Lower leg skin (tissue), 4 donors: ENCODE measurements at places on chromosomes 7 and 10. TPM values are rescaled to one million over a fixed set of nuclear protein-coding genes. Genes with fewer than 3 reads are reported as not detected.

SEMA3D gene
- total RNA-seq: 2.7 TPM

PNLIPRP1 gene
- not detected for total RNA-seq

SFRP4 gene
- 0.15 TPM for total RNA-seq

CHRM2 gene
- total RNA-seq: not detected

PITX3 gene
- total RNA-seq: not detected

PON2 gene
- 81.1 TPM for total RNA-seq

GPRIN2 gene
- 118 TPM for total RNA-seq

NSUN6 gene
- 12.8 TPM for total RNA-seq

MMP21 gene
- total RNA-seq: not detected

VWDE gene
- total RNA-seq: 0.05 TPM

GUSB gene
- total RNA-seq: 20.7 TPM

TMEM213 gene
- 2.5 TPM for total RNA-seq

IDI2 gene
- total RNA-seq: not detected

UNCX gene
- not detected for total RNA-seq

NPY4R2 gene
- not detected for total RNA-seq

PCLO gene
- total RNA-seq: 4.4 TPM

TMEM72 gene
- not detected for total RNA-seq

ZNF365 gene
- 0.49 TPM for total RNA-seq

PIK3CG gene
- total RNA-seq: 2.1 TPM

TAS2R39 gene
- not detected for total RNA-seq

HHEX gene
- total RNA-seq: 3.8 TPM

CREB5 gene
- total RNA-seq: 7.2 TPM

SDK1 gene
- 1.9 TPM for total RNA-seq

PPP1R3A gene
- total RNA-seq: not detected

OR13A1 gene
- not detected for total RNA-seq

TMEM106B gene
- total RNA-seq: 46.6 TPM

HOXA6 gene
- 15.4 TPM for total RNA-seq

SKAP2 gene
- 16.2 TPM for total RNA-seq

RTKN2 gene
- total RNA-seq: 0.97 TPM

CCDC3 gene
- 93.1 TPM for total RNA-seq

RASA4B gene
- total RNA-seq: 23.1 TPM

RNF32 gene
- total RNA-seq: 0.30 TPM

AQP1 gene
- 67.7 TPM for total RNA-seq

SPDYE16 gene
- total RNA-seq: not detected

DOCK4 gene
- 8.3 TPM for total RNA-seq

TMEM178B gene
- 1.2 TPM for total RNA-seq

KCNMA1 gene
- 9.9 TPM for total RNA-seq

CYTH3 gene
- 40.9 TPM for total RNA-seq

FGF8 gene
- total RNA-seq: not detected

FKBP6 gene
- 0.15 TPM for total RNA-seq
